ENCODE measurements at places on chromosomes 1 and 21.
A peak's percentile ranks its signal among the peaks of the same experiment; 100 is the strongest.

DNA sequence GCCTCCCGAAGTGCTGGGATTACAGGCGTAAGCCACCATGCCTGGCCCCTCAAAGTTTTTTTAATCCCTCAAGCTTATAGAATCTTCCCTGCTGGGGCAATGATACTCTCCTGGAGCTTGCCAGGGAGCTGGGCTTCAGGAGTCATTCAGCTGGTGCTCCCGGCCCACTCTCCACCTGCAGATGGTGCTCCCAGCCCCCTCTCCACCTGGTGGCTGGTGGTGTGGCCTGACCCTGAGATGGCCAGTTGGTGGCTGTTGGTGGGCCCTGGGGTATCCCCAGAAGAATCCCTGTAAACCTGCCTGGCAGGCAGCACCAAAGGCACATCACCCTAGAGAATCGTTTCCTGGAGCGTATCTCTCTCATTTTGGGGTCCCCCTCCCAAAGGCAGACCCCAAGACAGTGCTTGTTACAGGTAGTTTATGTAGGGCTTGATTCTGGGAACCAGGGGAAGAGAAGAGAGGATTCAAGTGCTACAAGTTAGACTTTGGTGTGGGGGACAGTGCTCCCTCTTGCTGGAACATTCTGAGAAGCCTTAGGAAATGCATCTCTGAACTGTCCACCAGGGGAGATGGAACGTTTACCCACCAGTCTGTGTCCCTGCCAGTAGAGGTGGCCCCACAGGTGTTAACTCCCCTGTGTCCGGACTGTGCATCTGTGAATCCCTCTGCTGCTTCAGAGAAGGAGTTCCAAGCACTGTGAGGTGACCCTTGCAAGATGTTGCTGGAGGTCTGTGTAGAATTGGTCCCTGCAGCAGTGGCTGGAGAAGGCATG lies 29.1 kb upstream of the ACTL8 start:
- DNase-seq: no peak

- no peak for DNase-seq
Measured at GRCh38 chr1:9115351-9116205, 13.3 kb downstream of the GPR157 start.

DNA sequence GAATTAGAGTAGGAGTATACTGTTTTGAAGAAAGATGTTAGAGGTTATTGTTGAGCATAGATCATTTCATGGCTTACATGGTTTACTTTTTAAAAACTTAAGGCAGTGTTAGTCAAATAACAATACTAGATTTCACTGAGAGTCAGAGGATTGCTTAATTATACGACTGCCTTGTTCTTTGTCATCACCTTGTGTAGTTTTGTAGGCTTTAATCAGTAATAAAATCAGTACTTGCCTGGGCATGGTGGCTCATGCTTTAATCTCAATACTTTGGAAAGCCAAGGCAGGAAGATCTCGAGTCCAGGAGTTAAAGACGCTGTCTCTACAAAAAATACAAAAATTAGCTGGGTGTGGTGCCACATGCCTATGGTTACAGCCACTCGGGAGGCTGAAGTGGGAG lies 41.3 kb upstream of the GPR52 start:
- no peak for DNase-seq

DNA sequence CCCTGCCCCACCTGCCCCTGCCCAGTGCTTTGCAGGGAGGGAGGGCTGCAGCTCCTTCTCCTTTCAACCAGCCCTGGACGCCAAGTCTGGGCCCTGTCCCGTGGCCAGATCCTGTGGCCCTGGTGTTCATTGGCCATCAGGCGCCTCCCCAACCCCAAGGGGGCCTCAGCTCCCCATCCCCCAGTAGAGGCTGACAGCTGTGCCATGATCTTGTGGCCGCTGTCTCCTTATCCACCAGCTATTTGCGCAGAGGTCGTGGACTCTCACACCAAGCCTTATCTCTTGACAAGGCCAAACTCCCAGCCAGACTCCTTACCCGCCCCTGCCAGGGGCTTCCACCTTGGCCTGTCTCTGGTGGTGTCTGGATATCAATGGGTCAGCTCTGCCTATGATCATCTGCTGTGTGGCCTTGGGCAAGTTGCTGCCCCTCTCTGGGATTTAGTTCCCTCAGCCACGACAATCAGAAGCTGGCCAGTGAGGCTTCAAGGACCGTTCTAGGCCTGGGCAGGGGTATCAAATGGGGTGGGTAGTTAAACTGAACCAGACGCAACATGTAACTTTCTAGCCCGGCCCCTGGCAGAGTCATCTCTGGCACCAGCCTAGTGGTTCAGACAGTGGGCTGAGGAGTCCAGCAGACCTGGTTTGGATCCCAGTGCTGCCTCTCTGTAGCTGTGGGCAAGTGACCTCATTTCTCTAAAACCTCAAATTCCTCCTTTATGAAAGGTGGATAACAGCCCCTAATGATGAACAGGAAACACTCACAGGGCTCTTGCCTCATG lies 3.3 kb upstream of the COL8A2 start:
- DNase-seq: no peak

- no peak for DNase-seq
Measured at GRCh38 chr1:84206375-84206774, 62.3 kb downstream of the PRKACB start.

DNA sequence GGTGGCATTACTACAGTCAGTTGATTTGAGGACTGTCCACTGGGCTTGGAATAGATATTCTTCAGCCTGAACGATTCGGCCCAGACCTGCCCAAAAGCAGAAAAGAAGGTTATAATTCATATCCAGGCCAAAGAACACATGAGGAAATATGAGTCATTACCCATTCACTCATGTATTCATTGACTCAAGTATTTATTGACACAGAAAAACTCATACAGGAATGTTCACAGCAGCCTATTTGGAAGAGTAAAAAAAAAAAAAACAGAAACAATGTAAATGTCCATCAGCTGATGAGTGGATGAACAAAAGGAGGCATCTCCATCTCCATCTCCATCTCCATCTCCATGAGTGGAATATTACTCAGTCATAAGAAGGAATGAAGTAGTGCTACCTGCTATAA lies 15.9 kb downstream of the ZMYND12 start:
- DNase-seq: no peak

- peak; percentile 66 for DNase-seq
Measured at GRCh38 chr1:63868268-63868781, 94.5 kb downstream of the ROR1 start.

DNA sequence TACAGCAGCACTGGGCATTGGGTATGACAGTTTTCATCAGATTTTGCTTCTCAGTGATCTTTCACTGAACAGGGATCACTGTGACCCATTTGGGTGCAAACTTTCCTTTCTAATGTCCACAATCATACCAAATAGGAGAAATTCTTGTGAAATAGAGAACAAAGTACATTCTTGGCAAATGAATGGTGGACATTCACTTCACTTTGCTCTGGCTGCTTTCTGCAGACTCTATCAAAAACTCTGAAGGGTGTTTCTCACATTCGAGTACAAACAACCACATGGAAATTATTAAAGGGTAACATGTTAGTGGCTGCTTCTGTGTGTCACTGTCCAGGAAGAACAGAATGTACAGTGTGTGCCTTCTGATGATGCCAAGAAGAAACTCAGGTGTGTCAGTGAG lies 61.9 kb upstream of the ADAM30 start:
- DNase-seq: no peak

DNA sequence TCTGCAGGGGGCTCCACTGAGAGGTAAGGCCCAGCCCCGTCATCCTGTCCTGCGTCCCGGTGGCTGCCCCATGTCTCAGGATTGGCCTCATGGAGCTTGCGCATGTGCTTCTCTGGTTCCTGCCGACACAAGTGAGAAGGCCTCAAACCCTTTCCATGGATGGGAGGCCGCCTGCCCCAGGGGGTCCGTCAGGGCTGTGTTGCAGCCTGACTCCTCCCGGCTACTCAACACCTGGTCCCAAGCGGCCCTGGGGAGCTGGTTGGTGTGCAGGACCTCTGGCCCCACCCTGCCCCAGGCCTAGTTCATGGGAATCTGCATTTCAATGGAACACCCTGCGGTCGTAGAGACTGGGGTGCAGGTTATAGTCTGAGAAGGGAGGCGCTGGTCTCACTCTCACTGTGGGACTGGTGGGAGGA lies 21.1 kb upstream of the PDE9A start:
- no peak for DNase-seq

DNA sequence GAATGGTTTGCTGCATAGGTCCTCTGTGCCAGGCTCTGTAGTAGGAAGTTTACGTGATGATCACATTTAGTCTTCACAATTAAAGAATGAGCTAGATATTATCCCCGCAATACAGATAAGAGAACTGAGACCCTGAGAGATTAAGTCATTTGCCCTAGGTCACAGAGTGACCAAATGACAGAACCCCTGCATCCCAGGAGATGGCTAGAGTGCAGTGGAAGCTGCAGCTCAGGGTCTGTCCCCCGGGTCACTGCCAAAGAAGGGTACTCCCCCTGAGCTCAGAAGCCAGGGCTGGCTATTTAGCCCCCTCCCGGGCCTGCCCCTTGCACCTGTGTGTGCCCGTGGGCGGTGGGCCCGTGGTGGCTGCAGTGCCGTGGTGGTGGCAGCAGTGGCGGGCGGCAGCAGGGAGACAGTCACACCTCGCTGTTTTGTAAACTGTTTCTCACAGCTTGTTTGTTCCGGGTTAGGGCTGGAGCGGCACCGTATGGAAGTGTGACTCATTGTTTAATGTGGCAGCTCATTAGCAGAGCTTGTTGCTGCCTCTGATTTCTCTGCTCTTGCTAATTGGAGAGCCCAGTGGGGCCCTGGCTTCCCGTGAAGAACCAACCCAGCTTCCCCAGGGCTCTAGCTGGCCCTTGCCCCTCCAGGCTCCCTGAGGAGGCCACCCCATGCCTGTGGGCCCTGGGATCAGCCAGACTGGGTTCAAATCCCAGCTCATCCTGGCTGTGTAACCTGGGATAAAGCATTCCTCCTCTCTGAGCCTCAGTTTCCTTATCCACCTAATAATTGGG lies 19.3 kb upstream of the FOXO6 start:
- DNase-seq: no peak

DNA sequence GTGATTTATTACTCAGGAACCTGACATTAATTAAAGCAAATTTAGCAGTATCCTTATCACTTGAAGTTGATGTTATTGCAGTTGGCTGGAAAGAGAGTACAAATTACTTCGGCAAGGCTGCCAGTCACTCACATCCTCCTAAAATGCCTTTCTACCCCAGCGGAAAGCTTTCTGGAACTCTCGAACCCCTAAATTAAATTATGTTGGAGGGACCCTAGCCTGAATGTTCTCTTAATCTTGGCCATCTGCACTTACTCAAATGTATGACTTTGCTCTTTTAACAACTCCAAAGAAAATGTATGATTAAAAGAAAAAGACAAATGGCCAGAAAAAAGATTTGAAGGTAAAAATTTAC lies 242.6 kb upstream of the USP25 start:
- DNase-seq: no peak

GRCh38 chr1:78011050-78011449 lies 6.3 kb downstream of the DNAJB4 start:
- DNase-seq: no peak

GRCh38 chr1:36124404-36125128 lies 456 bp downstream of the COL8A2 start:
- no peak for DNase-seq

- DNase-seq: no peak
Measured at GRCh38 chr1:17799642-17800041, 44.5 kb downstream of the ACTL8 start.

GRCh38 chr1:82542766-82543165 lies 742.0 kb downstream of the ADGRL2 start:
- no peak for DNase-seq

GRCh38 chr1:200895801-200896530 lies 1.3 kb downstream of the INAVA start:
- DNase-seq: no peak

DNA sequence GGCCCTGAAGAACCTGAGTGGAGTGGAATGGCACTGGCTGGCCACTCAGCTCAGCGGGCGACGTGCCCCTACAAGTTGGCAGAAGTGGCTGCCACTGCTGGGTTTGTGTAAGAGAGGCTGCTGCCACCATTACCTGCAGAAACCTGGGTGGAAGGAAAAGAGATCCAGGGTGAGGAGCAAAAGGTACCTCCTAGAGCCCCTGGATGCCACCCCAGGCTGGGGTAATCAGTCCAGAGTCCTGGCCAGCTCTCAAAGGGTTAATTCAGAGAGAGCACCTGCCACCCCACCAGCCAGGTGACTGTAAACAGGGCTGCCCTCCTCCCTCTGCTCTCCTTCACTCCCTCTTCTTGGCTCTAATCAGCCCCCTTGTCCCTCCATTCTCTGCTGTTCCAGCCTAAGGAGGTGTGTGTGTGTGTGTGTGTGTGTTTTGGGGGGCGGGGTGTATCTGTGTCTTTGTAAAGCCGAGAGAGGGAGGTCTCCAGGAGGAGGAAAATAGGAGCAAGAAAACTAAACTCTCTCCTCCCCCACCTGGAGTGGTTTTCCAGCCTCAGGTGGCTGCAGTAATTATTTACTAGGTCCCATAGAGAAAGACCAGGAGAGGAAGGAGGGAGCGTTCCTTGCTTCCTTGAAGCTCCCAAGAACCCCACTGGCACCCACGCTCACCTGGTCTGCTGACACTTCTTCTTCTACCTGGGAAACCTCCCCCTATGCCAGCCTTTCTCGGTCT lies 12.6 kb downstream of the TRIM46 start:
- no peak for DNase-seq

- DNase-seq: no peak
Measured at GRCh38 chr21:34609933-34610549, 4.9 kb downstream of the RCAN1 start.

DNA sequence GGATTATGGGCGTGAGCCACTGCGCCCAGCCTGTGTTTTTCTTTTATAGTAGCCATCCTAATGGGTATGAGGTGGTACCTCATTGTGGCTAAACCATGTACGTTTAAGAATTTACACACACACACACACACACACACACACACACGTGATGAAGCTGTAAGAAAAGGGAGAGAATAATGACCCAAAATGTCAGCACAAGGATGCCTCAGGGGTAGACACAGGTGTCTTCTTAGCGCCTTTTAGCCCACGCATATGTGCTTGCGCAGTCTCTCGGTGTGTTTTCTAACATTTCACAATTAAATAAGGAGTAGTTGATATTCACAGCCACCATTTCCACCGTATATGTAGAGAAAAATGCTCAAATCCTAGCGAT lies 782 bp upstream of the PFKL start:
- DNase-seq: peak; percentile 5

DNA sequence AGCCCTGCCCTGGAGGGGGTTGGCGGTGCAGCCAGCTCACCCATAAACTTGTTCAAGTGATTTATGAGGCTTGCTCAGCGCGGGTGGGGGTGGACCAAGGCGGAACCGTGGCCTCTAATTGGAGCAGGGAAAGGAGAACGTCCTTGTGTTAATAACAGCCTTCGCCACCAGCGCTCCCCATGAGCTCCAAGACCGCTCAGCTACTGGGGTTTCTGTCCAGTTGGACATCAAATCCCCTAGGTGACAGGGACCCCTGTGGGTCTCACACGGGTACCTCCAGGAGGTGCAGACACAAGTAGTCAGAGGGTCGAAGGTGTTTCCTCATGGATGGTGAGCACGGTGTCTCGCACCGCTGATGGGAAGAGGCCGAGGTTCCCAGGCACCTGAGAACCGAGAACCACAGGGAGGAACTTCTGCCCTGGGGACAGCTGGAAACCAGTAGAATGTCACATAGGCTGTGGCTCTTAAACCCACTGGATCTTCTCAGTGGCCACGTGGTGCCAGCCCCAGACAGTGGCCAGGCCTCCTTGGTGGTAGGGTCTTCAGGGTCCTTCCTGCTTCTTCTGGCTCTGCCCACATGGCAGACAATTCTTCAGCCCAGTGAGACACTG lies 3.7 kb upstream of the ACTRT2 start:
- DNase-seq: no peak

- no peak for DNase-seq
Measured at GRCh38 chr1:232726048-232726779, 79.0 kb upstream of the MAP10 start.

Data from SK-MEL-5 (cell line).